ENCODE measurements at places on chromosomes 3 and 15. TPM values are rescaled to one million over a fixed set of nuclear protein-coding genes. Genes with fewer than 3 reads are reported as not detected.

The CD96 gene
- total RNA-seq: not detected

The GRIP2 gene
- total RNA-seq: under 0.01 TPM

The DNAH12 gene
- 0.13 TPM for total RNA-seq

The SHC4 gene
- total RNA-seq: under 0.01 TPM

The SUSD5 gene
- not detected for total RNA-seq

The PFKFB4 gene
- 18.2 TPM for total RNA-seq

The VWA5B2 gene
- not detected for total RNA-seq

The PLCB2 gene
- not detected for total RNA-seq

The PDZRN3 gene
- 0.79 TPM for total RNA-seq

The MINAR1 gene
- 0.26 TPM for total RNA-seq

The CHDH gene
- total RNA-seq: under 0.01 TPM

The LHFPL4 gene
- total RNA-seq: not detected

The ADAMTS7 gene
- 0.51 TPM for total RNA-seq

The SENP7 gene
- total RNA-seq: 7.3 TPM

The SLC24A5 gene
- total RNA-seq: not detected

The MINDY4B gene
- not detected for total RNA-seq

The HRG gene
- total RNA-seq: not detected

The HTR3E gene
- not detected for total RNA-seq

The WDR49 gene
- total RNA-seq: 1.1 TPM

The LSAMP gene
- 0.26 TPM for total RNA-seq

The ISLR2 gene
- not detected for total RNA-seq

The SKOR1 gene
- under 0.01 TPM for total RNA-seq

The DENND6A gene
- 26.1 TPM for total RNA-seq

The IGSF11 gene
- total RNA-seq: 0.13 TPM

The TRH gene
- not detected for total RNA-seq

The MYL3 gene
- not detected for total RNA-seq

The FOXL2 gene
- 0.26 TPM for total RNA-seq

The SPINT1 gene
- 145 TPM for total RNA-seq

The RFTN1 gene
- 8.4 TPM for total RNA-seq

The LRRC3B gene
- not detected for total RNA-seq

The WNT5A gene
- 3.9 TPM for total RNA-seq

The DPPA2 gene
- not detected for total RNA-seq

The LNP1 gene
- 1.1 TPM for total RNA-seq

The C15orf62 gene
- total RNA-seq: 1.8 TPM

The ADGRG7 gene
- total RNA-seq: under 0.01 TPM

The MED12L gene
- 0.13 TPM for total RNA-seq

The NBEAL2 gene
- total RNA-seq: 20.0 TPM

The FAM81A gene
- 0.26 TPM for total RNA-seq

The CPN2 gene
- not detected for total RNA-seq

The GOLGA6B gene
- total RNA-seq: not detected

The RFX7 gene
- 3.2 TPM for total RNA-seq

The TPRG1 gene
- total RNA-seq: 1.6 TPM

The SAMMSON gene
- total RNA-seq: not detected

The MME gene
- total RNA-seq: 25.3 TPM

The PODXL2 gene
- 1.8 TPM for total RNA-seq

The AHSG gene
- not detected for total RNA-seq

The ADCY5 gene
- total RNA-seq: not detected

The FGF12 gene
- 0.13 TPM for total RNA-seq

Data from bronchial epithelial cell (primary cell).